Hematopoietic multipotent progenitor cell treated with erythropoietin and hydrocortisone succinate and interleukin-3 and kit ligand, for 4 days (in vitro differentiated cells): ENCODE measurements at places on chromosomes 4 and X.

- DNase-seq = no peak
Measured at GRCh38 chr4:102787096-102787881, 26.5 kb upstream of the MANBA start.

GRCh38 chr4:78710536-78710935, 65.6 kb upstream of the BMP2K start:
- DNase-seq = no peak

DNA sequence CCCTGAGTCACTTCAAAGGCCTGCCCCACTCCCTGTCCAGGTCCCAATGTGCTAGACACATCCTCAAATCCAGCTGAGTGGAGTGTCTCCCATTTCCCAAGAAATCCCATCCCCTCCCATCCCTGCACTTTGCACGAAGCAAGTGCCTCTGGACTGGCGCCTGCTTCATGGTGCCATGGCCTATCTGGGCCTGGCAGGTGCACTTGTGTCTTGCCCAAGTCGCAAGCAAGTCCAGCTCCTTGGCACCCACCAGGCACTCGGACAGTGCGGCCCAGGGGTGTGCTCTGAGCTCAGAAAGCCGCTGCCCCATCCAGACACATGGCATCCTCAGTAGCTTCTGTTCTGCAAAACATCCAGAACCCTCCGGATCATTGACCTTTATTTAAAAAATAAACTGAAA, 97.4 kb downstream of the DCTD start:
- DNase-seq = no peak

DNA sequence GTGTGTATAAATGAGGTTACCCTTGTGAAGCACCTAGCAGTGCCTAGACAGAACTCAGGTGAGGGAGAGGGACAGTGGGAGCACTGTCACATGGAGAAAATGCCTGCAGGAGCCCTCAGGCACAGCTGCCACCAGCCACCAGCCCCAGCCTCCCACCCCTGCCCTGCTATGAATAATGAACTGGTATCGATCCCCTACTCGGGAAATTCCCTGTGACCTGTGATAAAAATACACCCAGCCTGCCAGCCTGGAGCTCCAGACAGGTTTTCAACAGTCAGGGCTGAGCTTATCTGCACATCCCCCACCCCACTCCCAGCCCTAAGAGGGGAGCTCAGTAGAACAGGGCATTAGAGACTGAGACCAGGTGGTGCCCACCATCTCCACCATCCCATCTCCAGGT, 159.6 kb upstream of the PJA1 start:
- DNase-seq = no peak

DNA sequence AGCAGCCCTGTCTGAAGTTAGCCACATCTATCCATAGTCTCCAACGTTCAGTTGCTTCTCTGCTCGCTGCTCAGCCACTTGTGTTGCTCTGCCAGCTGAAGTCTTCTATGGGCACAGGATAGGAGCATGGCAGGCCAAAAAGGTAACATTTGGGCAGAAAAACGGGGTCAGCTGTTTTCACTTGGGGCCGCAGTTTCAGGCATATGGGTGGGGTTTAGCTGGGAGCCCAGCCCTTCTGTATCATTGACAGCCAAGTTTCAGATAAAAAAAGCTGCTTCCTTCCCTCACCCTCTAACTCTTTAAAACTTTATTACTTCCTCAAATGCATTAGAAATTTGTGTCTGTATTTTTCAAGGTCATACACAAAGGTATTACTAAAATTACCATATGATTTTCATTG, 18.4 kb upstream of the MANBA start:
- DNase-seq = peak; percentile 63
